Panc1 (cell line): ENCODE measurements at places on chromosomes 11 and 22. TPM values are rescaled to one million over a fixed set of nuclear protein-coding genes. Genes with fewer than 3 reads are reported as not detected.

Gene FIBIN
- not detected for total RNA-seq

GRCh38 chr11:84899740-84900139 is 727.4 kb downstream of the DLG2 start:
- H3K27me3 ChIP-seq, result no peaks in the 10 kb centered on the region
- no peaks in the 10 kb centered on the region for H3K4me1 ChIP-seq
- DNase-seq, result no peak
- no peaks in the 10 kb centered on the region for H3K36me3 ChIP-seq

DNA sequence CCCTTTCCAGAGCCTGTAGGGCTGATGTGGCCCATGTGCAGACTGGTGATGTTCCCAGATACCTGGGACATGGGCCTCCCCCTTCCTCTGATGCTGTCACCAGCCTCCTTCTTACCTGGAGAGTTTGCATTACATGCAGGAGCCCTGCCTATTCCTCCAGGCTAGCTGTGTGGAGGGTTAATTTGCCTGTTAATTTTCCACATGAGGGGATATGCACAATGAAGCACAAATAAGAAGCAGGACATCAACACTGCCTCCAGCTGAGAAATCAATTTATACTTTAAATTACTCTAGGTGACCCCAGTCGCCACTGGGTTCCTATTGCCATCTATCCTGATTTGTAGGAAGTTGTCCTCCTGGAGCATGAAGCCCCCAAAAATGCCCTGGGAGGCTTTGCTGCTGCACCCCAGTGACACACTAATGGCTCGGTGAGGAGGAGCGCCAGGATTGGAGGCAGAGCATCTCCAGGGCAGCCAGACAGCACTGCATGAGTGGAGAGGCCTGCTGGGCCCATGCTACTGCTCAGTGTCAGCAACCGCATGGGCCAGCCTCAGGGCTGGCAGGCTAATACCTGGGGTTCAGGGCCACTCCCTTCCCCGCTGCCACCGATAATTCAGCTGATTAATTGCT is 101.6 kb upstream of the USP47 start:
- no peak overlapping the region for H3K4me3 ChIP-seq
- peaks cover 10% of the 10 kb centered on the region for H3K27me3 ChIP-seq
- no peaks in the 10 kb centered on the region; the same call in 1 of the 2 replicates for H3K4me1 ChIP-seq
- no peaks in the 10 kb centered on the region for H3K36me3 ChIP-seq
- DNase-seq, result no peak

DNA sequence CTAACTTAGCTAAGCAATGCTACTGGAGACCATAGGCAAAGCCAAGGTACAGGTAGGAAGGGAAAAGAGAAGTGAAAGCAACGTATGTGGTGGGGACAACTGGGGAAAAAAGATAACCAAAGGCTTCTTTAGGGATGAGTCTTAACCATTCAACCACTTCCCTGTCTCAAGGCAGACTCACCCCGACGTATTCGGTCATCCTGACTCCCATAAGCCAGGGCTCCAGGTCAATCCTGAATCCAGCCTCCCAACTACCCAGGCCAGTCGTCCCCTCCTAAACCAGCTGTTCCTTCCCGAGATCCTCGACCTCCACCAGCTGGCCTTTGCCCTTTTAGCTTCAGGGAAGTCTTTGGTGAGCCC is 330 bp downstream of the ACP2 start:
- H3K27me3 ChIP-seq, result no peaks in the 10 kb centered on the region
- H3K4me3 ChIP-seq, result peak overlapping the region; percentile 67
- no peak for DNase-seq
- H3K4me1 ChIP-seq, result peaks cover 14% of the 10 kb centered on the region
- H3K27ac ChIP-seq, result peak overlapping the region; percentile 97

GRCh38 chr11:118979434-118979833 is 7.9 kb downstream of the FOXR1 start:
- DNase-seq, result no peak
- no peaks in the 10 kb centered on the region for H3K27me3 ChIP-seq
- no peaks in the 10 kb centered on the region for H3K4me1 ChIP-seq
- H3K27ac ChIP-seq, result no peak overlapping the region
- H3K4me3 ChIP-seq, result no peak overlapping the region
- H3K36me3 ChIP-seq, result no peaks in the 10 kb centered on the region

GRCh38 chr11:81959341-81959740 is 774.3 kb downstream of the FAM181B start:
- no peak for DNase-seq
- no peak overlapping the region for H3K4me3 ChIP-seq
- H3K27ac ChIP-seq, result no peak overlapping the region
- H3K4me1 ChIP-seq, result no peaks in the 10 kb centered on the region

Gene CCDC116
- total RNA-seq, result not detected

GRCh38 chr11:68609761-68610160 is 74.6 kb upstream of the GAL start:
- no peaks in the 10 kb centered on the region for H3K4me1 ChIP-seq
- no peak overlapping the region for H3K27ac ChIP-seq
- no peak for DNase-seq

Gene TNNI2
- total RNA-seq, result 0.46 TPM

DNA sequence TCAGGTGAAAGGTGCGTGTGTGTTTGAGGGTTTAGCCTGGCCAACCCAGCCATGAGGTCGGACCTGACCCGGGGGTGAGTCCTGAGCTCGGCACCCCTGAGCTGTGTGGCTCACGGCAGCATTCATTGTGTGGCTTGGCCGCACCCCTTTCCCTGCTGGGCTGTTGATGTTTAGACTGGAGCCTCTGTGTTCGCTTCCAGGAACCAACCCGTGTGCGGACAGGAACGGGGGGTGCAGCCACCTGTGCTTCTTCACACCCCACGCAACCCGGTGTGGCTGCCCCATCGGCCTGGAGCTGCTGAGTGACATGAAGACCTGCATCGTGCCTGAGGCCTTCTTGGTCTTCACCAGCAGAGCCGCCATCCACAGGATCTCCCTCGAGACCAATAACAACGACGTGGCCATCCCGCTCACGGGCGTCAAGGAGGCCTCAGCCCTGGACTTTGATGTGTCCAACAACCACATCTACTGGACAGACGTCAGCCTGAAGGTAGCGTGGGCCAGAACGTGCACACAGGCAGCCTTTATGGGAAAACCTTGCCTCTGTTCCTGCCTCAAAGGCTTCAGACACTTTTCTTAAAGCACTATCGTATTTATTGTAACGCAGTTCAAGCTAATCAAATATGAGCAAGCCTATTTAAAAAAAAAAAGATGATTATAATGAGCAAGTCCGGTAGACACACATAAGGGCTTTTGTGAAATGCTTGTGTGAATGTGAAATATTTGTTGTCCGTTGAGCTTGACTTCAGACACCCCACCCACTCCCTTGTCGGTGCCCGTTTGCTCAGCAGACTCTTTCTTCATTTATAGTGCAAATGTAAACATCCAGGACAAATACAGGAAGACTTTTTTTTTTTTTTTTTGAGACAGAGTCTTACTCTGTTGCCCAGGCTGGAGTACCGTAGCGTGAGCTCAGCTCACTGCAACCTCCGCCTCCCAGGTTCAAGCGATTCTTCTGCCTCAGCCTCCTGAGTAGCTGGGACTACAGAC is 53.9 kb upstream of the PPP6R3 start:
- H3K27ac ChIP-seq, result no peak overlapping the region
- no peak overlapping the region for H3K4me3 ChIP-seq
- no peaks in the 10 kb centered on the region for H3K4me1 ChIP-seq
- H3K27me3 ChIP-seq, result no peaks in the 10 kb centered on the region
- DNase-seq, result no peak

Gene FOSL1
- 186 TPM for total RNA-seq

- H3K4me1 ChIP-seq, result peaks cover 39% of the 10 kb centered on the region
- no peak for DNase-seq
- no peaks in the 10 kb centered on the region for H3K27me3 ChIP-seq
- H3K27ac ChIP-seq, result no peak overlapping the region
Observed at GRCh38 chr11:2934611-2935239, 5.5 kb upstream of the PHLDA2 start.

GRCh38 chr11:114569801-114570200 is 10.1 kb upstream of the NXPE1 start:
- H3K27me3 ChIP-seq, result no peaks in the 10 kb centered on the region
- H3K27ac ChIP-seq, result no peak overlapping the region
- H3K36me3 ChIP-seq, result no peaks in the 10 kb centered on the region
- no peaks in the 10 kb centered on the region for H3K4me1 ChIP-seq

Gene APOL4
- not detected for total RNA-seq

Gene BAIAP2L2
- 0.18 TPM for total RNA-seq

DNA sequence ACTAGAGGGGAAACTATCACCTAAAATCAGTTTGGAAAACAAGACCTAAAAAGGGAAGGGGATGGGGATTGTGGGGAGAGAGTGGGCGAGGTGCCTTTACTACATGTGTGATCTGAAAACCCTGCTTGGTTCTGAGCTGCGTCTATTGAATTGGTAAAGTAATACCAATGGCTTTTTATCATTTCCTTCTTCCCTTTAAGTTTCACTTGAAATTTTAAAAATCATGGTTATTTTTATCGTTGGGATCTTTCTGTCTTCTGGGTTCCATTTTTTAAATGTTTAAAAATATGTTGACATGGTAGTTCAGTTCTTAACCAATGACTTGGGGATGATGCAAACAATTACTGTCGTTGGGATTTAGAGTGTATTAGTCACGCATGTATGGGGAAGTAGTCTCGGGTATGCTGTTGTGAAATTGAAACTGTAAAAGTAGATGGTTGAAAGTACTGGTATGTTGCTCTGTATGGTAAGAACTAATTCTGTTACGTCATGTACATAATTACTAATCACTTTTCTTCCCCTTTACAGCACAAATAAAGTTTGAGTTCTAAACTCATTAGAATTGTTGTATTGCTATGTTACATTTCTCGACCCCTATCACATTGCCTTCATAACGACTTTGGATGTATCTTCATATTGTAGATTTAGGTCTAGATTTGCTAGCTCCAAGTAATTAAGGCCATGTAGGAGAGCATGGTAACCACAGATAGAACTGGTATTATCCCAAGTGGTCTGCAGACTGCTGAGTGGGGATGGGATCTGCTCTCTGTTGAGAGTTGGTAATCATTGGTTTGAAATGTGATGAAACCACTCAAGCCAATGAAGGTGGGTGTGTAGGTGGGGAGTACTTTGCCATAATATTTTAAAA is 3.6 kb downstream of the NEAT1 start:
- peak overlapping the region; percentile 99 for H3K4me3 ChIP-seq
- peak overlapping the region; percentile 100 for H3K27ac ChIP-seq
- H3K36me3 ChIP-seq, result peaks cover 25% of the 10 kb centered on the region
- H3K27me3 ChIP-seq, result no peaks in the 10 kb centered on the region

DNA sequence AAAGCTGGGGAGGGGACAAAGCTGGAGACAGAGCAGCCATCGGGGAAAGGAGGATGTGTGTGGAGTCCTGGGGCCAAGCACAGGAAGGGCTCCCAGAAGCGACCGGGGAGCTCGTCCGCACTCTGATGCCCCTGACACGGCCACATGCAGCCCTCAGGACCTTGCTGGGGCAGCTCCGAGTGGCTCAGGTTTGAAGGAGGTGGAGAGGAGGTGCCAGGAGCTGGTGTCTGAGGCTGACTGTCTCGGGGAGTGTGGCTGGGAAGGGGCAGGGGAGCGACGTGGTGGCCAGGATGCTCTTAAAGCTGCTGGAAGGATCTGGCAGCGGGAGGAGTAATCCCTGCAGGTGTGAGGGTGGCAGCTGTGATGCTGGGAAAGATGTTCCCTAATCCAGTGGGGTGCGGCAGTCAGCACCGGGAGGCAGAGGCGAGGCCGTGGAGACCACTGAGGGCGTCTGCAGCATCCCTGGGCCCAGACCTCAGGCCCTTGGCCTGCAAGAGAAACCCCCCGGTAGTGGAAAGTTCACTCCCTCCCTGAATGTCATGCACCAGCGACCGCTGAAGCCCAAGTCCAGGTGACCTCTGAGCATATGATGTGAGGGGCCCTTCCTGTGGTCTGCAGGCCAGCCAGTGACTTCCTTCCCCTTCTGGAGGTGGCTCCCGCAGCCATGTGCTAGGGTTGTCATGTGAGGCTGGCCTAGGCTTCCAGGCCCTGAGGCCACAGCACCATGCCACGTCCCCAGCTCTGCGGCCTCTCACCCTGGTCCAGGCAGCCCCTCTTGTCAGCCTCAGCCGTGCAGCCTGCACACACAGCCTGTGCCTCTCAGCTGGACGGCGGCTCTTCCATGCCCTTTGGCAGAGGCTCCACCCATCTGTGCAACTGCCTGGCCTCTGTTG is 17.2 kb upstream of the CTSD start:
- peaks cover 48% of the 10 kb centered on the region for H3K4me1 ChIP-seq
- H3K27me3 ChIP-seq, result no peaks in the 10 kb centered on the region
- H3K36me3 ChIP-seq, result no peaks in the 10 kb centered on the region
- H3K27ac ChIP-seq, result peak overlapping the region; percentile 82
- H3K4me3 ChIP-seq, result no peak overlapping the region

- no peak for DNase-seq
- H3K36me3 ChIP-seq, result no peaks in the 10 kb centered on the region
- H3K4me1 ChIP-seq, result no peaks in the 10 kb centered on the region
- H3K4me3 ChIP-seq, result no peak overlapping the region
- H3K27ac ChIP-seq, result no peak overlapping the region
- H3K27me3 ChIP-seq, result peaks cover 14% of the 10 kb centered on the region
Observed at GRCh38 chr11:131065435-131066413, 149.4 kb upstream of the SNX19 start.

DNA sequence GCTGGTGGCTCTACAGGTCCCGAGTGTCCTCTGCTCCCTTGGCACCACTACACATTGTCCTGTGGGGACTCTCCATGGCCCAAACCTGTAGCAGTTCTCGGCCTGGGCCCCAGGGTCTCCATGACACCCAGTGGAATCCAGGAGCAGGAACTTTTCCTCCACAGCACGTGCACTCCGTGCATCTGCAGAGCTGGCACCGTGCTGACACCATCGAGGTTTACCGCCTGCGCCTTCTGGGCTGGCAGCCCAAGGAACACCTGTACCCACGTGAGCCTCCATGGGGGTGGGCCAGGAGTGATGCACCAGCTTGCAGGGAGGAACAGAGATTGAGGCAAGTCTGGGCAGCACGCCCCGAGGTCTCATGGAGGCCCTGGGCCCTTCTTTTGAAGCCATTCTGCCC is 25.2 kb downstream of the TSPAN32 start:
- H3K27ac ChIP-seq, result no peak overlapping the region
- DNase-seq, result no peak
- H3K4me3 ChIP-seq, result no peak overlapping the region
- H3K4me1 ChIP-seq, result no peaks in the 10 kb centered on the region
- H3K36me3 ChIP-seq, result no peaks in the 10 kb centered on the region
- H3K27me3 ChIP-seq, result no peaks in the 10 kb centered on the region

DNA sequence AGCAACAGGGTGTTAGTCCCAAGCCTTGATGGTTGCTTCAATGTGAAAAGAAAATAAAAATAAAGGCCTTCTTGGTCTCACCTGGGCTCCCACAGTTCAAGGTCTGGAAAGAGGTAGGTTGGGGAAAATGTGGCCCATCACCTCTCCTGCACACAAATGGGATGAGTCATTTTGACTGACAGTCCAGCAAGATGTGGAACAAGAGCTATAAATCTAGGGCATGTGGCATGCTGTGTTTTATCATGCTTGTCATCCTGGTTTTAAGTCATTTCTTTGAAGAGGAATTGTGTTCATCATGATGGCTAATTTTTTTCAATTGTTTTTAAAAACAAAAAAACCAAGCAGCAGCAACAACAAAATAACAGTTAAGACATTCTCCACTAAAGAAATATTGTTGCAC is 503.7 kb downstream of the NTM start:
- no peak for DNase-seq
- H3K27me3 ChIP-seq, result no peaks in the 10 kb centered on the region
- no peak overlapping the region for H3K4me3 ChIP-seq
- H3K4me1 ChIP-seq, result no peaks in the 10 kb centered on the region
